ENCODE measurements at places on chromosomes 12 and 14.

DNA sequence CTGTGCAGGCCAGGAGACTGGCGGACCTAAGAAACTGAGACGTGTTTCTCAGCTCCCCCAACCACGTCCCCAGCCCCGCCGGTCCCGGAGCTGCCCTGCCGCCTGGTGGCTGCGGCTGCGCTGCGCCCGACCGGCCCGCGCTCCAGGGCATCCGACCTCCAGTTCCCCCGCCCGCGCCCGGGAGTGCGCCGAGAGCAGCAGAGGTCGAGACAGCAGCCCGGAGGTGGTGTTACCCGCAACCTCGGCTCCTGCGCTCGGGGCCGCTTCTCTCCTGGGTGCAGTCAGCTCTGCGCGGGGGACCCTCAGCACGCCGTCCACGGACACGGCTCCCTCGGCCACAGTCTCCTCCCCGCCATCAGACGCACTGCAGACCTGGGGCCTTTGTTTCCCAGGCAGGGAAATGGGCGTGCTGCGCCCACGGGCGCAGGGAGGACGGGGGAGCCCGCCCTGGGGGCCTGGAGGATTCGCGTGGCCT, 21.6 kb upstream of the GPR132 start:
- DNase-seq: peak; percentile 82

DNA sequence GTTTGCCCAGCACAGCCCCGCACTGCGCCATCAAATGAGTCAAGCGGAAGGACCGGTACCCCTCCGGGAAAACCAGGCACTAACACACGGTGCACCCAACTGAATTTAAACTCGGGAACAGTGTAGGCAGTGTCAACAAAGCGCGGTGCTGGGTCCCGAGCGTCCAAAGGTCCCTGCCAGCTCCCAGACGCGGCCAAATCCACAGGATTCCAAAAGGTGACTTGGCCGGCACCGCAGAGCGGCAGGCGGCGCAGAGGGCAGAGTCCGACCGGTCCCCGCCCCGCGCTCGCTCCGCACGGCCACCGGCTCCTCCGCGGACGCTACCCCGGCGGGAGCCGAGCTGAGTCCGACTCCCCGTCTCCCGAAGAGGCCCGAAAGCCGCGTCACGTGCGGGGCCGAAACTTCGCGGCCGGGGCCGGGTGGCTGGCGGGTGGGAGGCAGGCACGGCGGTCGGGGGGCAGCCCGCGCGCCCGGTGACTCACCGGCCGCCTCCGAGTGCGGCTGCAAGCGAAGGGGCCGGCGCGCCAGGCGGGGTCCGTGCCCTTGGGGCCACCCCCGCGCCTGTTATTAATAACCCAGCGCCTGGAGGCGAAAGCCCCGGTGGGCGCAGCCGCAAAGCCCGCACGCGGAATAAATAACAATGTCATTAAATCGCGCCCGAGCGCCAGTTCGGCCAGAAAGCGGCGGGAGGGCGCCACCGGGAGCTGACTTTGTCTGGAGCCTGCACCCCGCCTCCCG, 863 bp downstream of the DENND5B start:
- DNase-seq: peak; percentile 43

DNA sequence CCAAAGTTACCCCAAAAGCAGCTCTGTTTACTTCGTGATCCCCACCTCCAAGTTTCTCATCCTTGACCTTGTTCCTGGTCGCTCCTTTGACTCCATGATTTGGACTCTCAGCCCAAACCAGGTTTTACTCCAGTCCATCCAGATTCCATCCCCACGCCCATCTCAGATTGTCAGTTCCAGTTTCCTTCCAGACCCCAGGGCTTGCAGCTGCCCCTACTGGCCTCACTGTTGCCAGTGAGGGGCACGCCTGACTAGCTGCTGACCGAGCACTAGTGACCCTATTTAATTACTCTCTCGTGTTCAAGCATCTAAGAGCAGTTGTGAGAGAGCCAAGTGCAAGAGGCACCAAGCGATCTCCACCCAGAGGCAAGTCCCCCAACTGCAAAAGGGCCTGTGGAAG, 155.1 kb upstream of the FUT8 start:
- no peak for DNase-seq

- peak; percentile 18 for DNase-seq
These were observed 50.1 kb downstream of the GOLGA5 start for GRCh38 chr14:92844204-92844603.

DNA sequence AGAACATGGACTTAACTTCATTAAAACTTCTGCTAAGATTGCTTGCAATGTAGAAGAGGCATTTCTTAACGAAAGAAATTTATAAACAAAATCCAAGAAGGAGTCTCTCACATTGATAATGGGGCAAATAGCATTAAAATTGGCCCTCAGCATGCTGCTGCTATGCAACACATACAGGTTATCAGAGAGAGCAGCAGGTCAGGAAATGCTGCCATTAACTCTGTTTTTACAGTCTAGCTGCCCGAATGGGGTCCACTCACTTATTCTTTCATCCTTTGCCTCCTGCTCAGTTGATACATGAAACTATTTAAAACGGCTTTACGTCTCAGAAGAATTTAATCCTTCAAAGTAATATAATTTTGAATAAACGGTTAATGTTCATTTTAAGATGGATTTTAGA, 620.4 kb downstream of the SLC16A7 start:
- no peak for DNase-seq

DNA sequence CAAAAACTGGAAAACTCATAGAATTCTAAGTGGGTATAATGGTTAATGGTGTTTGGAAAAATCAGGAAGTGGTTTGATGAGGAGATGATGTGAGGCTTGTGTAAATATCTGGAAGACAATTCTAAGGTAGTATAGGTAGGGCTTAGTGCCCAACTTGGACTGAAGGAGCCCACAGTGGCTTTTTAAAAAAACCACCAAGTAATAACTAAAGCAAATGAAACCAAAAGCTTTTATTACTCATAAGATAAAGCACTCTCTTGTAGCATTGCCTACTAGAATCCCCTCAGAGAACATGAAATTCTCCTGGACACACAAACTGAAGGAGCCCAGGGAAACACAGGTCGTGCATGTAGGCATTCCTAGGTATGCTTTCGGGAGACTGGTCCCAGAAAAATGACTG, 324.5 kb downstream of the NELL2 start:
- no peak for DNase-seq

DNA sequence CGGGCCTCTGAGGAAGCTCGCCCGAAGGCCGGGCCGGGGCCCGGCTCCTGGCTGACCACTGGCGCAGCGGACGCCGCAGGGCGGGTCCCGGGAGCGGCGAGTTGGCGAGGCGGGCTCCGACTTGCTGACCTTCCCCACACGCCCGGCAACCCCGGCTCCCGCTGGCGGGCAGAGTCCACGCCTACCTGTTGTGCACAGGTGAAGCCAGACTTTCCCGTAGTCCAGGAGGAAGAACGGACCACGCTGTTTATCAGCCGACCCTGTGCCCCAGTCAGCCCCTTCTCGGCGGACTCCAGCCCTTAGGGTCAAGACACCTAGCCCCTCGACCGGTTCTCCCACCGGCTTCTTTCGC, 407 bp downstream of the HEATR5A start:
- peak; percentile 6 for DNase-seq

GRCh38 chr12:52305921-52306705, 14.8 kb upstream of the KRT81 start:
- no peak for DNase-seq

GRCh38 chr12:101407049-101407435, 530 bp downstream of the ARL1 start:
- DNase-seq: peak; percentile 9

DNA sequence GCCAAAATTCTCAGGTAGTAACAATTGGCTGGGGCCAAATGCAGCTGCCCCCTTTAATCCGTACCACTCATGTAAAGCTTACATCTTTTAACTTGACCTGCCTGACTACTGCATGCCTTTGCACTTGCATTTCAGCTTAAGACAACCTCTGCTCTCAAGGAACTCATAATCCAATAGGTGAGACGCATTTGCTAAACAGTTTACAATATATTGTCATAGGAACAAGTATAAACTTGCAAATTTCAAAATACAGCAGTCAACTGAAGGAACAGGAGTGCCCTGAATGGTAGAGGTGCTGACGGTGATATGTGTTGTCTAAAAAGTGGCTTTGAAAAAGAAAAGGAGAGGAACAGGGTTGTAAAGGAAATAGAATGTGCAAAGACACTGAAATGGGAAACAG, 3.6 kb upstream of the BRMS1L start:
- DNase-seq: no peak

DNA sequence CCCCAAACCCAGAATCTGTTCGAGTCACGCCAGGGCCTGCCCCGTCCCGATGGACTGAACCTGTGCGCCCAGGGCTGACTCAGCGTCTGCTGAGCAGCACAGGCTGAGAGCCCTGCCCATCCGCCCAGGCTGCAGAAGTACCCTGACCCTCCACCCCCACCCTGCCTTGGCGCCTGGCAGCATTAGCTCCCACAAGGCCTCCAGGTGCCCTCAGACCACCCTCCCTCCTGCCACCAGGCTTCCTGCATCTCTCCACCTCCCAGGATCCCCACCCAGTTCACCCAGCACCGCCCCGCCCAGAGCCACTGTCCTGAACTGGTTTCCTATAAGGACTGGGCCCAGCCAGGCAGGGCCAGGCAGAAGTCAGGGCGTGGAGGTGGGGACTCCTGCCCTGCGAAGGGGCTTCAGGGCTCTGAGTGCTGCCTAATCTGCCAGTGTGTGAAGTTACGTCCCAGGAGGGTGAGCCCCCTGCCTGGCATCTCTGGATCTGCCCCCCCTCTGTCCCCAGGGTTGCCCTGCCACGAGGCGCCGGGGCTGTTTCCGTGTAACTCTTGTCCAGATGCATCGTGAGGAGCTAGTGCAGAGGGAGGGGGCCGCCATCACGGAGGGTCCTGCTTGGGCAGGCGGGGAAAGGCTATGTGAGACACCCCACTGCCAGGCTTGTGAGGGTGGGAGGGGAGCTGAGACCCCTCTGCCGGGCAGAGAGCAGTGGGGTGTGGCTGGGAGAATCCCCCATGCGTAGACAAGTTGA, 9.1 kb downstream of the ADSS1 start:
- DNase-seq: no peak

GRCh38 chr12:107126796-107127481, 33.6 kb upstream of the CRY1 start:
- DNase-seq: no peak

DNA sequence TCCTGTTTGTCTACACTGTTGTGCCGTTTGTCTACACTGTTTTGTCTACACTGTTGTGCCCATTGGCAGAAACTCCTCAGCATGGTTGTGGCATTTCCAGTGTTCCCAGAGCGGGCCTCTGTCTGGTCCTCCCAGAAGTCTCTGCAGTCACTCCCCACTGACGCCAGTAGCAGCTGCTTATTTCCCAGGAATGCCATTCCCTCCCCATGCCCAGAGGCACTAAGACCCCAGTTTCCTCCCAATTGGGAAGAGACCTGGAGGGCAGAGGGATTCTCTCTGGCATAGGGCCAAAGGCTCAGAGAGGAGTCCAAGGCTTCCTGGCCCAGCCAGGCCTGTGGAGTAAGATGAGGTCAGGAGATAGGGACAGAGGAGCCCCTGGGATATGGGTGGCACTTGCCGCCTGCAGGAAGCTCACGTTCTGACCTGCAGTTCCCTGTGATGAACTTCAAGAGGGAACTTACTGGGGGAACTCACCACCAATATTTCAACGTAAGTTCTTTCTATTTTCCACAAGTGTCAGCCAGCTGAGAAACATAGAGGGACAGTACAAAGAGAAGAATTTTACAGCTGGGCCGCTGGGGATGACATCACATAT, 69.1 kb downstream of the TNFAIP2 start:
- no peak for DNase-seq

GRCh38 chr12:74111688-74112360, 425.8 kb upstream of the ATXN7L3B start:
- DNase-seq: no peak

DNA sequence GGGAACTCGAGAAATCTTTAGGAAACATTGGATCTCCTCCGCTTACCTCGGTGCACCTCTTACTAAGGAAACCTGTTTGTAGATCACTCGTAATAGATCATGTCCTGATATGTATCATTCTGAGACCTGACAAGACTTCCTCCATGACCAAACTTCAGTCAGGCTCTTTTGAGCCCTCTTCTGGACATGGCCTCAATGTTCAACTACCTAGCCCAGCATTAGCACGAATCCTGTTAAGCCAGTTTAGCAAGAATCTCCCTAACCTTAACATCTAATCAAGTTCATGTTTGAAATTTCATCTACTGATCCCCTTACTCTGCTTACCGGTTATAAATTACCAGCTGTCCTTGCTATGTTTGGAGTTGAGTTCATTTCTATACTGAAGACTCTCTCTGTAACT, 713.9 kb upstream of the USP15 start:
- no peak for DNase-seq

DNA sequence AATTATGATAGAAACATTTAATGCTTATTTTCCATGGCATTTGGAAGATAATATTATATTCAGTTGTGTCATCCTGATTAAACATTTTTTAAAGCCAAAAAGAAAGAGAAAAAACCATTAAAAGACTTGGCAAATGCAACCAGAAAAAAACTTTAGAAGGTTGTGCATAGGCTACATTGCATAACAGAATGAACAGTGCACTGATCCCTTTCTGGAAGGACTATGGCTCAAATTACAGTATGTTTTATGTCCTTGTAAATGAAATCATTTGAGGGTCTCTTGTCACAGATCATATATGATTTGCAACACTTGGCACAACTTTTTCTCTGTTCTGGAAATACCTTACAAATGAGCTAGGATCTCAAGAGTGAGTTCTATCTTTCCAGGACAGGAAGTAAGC, 275.2 kb upstream of the FLRT2 start:
- DNase-seq: no peak

- DNase-seq: no peak
These were observed 55.6 kb upstream of the CISTR start for GRCh38 chr12:53807322-53807860.

- no peak for DNase-seq
These were observed 61.7 kb upstream of the ST8SIA1 start for GRCh38 chr12:22396253-22396652.

DNA sequence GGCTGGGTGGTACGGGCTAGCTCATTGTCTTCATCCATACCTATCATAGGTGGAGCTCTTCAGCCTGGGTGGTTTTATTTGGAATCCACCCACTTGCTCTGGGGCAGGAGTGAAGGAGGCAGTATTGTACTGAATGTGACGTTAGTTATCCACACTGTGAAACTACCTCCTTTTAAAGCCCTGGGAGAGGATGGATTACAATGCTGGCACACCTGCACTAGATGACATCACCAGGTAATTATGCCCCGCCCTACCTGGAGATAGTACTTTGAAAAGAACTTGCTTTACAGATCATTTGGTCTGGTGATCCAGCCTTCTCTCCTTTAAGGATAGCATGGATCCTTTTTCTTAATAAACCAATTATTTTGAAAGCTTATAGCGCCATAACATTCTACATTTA, 78.0 kb downstream of the B4GALNT3 start:
- no peak for DNase-seq

GRCh38 chr12:130651188-130651959, 64.7 kb downstream of the RIMBP2 start:
- DNase-seq: no peak

Data from CD14-positive monocyte (primary cell).